ENCODE measurements at places on chromosomes 5 and 9.

DNA sequence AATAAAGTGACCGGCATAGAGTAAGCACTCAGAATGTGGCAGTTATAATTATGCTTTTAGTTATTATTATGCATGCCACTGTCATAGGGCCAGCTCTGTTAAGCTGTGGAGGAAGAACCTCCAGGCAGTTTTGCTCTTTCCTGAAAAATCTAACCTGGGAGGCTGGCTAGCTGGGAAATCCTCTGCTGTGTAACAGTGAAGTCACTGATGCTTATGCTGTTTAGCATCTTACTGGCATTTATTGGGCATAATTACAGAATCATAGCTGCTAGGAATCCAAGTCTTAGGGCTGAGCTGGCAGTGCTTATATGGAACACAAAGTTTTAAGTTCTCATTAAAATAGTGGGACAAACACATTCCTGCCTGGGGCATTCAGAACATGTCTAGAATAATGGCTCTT lies 5.5 kb upstream of the GSN start:
- DNase-seq, result no peak

DNA sequence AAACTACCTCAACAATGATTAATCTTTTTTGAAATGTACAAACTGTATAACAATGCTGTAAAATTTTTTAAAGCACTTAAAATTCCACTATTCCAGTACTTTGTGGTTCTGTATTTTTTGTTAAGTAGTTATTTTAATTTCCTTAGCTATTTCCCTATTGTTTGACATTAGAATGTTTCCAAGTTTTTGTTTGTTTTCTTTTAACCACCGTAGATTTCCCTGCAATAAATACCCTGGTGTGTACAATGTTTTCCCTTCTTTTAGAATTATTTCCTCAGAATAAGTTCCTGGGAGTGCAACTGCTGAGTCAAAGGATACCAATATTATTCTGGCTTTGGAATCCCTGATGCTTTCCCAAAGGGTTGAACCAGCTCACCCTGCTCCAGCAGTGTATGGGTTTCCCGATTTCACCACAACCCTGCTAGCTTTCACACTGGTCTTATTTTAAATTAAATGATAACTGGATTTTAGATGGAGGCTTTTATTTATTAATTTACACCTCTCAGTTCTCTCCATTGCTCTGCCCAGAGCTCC lies 20.6 kb upstream of the ANGPTL2 start:
- no peak for DNase-seq

DNA sequence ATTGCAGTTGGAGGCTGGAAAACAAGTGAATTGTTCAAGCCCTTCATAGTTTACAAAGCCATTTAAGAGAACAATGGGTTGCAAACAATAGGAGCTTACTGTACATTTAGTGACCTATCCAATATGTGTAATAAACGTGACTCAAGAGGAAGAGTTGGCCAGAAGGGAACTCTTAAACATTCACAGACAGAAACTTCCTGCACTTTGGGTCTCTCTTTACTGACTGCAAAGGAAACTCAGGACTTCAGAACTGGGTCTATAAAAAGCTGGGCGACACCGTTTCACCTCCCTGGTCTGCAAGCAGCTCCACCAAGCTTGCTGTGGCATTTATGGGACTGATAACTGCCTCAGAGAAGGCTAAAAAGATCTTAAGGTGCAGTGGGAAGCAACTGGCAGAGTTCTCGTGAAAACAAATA lies 48.7 kb upstream of the SPATA31D4 start:
- no peak for DNase-seq

- DNase-seq, result no peak
Observed at GRCh38 chr5:80064124-80064523, 29.0 kb downstream of the THBS4 start.

- DNase-seq, result no peak
Observed at GRCh38 chr5:77560677-77561263, 68.7 kb upstream of the WDR41 start.

GRCh38 chr5:78964889-78965288 lies 20.2 kb downstream of the ARSB start:
- no peak for DNase-seq

- no peak for DNase-seq
Observed at GRCh38 chr9:131885144-131885609, 145.3 kb upstream of the RAPGEF1 start.

DNA sequence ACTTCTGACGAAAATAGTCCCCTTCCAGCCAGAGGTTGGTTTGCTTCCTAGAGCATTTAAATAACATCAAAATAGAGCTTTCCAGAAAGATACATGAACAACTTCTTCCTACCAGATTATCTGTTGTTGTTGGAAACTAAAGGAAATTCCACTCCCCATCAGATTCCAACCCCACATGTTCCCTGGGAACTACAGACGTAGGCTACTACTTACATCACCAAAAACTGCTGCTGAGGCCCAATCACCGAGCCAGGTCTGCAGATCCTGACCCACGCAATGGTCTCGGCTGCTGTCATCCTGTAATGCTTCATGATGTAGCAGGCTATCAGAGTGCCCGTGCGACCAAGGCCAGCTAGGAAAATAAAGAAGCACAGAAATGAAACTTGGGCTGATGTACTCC lies 73.4 kb downstream of the HABP4 start:
- DNase-seq, result no peak

GRCh38 chr5:168780888-168781287 lies 201.7 kb upstream of the PANK3 start:
- DNase-seq, result no peak

- no peak for DNase-seq
Observed at GRCh38 chr9:137247135-137247915, 3.8 kb upstream of the STPG3 start.

DNA sequence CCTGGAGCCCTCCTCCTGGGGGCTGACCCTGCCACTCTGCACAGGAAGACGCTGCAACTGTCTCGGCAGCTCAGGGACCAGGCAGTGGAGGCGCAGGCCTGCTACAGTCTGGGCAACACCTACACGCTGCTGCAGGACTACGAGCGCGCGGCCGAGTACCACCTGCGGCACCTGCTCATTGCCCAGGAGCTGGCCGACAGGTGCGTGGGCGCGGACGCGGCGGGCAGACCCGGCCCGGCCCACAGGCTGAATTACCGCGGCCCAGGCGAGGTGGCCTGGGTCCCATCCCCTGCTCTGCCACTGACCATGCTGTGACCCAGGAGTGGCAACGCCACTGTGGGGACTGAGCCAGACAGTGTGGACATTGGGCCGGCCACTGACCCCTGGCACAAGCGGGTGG lies 11.2 kb downstream of the GPSM1 start:
- DNase-seq, result no peak

DNA sequence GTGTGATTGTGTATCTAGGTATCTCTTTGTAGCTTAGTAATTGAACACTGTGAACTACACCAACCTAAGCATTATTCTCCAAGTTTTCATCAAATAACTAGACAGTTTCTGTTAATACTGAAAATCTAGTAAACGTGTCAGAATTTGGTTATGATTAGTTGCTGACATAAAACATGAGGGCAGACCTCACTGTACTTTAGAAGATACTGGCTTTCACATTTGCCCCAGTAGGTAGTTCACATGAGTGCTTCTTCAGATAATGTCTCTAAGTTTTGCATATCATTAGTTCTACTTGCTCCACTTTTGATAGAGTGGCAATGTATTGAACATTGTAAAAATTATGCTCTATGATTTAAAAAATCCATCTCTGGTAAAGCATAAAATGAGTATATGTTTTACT lies 7.1 kb downstream of the CDKN2B start:
- no peak for DNase-seq

DNA sequence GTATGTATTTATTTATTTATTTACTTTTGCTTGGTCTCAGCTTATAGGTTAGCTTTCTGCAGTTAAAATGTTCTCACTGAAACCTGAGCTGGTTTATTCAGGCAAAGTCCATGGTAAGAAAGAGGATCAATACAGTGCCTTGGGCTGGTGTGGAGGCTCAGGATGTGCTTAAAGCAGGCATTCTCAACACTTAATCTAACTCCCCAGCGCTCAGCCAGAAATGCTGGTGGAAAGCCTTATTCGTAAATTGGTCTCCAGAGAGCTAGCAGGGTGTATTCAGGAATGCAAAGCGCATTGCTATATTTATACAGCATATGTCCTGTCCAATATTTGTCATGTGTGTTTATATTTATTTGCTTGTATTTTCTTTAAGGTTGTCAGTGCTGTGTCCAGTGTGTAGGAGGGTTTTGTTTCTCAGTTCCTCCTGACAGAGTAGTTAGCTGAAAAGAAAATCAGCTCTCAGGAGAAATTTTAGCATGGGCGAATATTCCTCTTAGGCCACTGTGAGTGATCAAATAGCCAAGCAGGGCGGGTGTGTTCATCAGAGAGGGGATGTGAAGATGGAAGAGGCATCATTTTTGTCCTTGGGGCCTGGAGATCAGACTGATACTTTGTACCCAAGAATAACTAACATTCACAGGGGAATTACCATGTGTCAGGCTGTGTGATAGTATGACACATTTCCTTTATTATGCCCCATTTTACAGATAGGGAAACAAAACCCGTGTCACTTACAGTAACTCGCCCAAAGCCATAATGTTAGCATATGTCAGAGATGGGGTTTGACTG lies 65.8 kb downstream of the DOCK2 start:
- no peak for DNase-seq

- no peak for DNase-seq
Observed at GRCh38 chr5:58912116-58912515, 329.2 kb downstream of the RAB3C start.

- DNase-seq, result no peak
Observed at GRCh38 chr9:123112015-123112975, 78.8 kb downstream of the GPR21 start.

DNA sequence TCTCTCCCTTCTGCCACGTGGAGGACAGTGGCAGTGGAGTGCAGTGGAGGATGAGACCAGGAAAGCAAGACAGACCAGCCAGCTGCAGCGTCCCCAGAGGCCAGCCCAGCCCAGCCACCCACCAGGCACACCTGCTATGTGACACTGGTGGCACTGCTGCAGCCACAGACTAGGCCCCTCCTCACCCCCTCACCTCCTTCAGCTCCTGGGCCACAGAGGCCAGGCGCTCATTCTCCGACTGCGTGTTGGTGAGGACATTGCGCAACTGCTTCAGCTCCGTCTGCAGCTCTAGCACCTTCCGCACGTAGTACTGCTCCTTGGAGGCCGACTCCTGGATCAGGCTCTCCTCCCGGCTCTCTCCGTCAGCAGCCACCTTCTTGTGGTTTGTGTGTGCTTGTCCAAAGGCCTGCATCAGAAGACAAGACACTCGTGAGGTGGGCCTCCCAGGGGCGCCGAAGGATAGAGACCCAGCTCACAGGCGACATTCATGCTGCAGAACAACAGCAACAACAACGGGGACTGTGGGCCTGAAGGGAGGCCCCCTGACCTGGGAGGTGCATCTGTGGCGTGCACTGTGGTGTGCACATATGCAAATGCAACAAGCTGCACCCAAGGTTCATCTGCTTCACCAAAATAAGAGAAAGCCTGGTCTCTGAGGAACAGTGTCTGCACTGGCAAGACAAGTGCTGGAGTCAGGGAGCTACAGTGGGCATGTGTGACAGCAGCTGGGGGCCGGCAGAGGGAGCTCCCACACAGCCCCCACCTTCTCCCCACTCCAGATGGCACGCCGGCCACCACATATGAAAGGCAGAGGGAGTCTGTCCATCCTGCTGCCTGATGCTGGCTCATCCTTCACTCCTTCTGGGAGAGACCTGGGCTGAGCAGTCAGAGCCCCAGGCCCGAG lies 35.5 kb downstream of the BICD2 start:
- DNase-seq, result no peak

DNA sequence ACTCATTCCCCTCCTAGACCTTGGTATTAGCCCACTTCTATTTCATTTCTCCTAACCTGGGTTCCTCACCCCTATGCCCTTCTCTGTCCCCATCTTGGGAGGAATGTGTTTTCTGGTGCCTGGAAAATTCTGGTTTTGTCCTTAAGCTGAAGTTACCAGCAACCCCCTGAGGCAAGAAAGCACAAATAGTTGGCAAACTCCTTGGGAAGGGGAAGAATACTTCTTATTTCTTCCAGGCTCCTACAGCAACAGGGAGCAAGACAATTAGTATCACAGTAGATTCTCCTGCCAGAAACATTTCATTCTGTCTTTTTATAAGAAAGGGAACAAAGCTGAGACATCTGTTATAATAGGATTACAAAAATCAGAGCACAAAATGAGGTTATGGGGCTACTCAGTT lies 142.5 kb downstream of the SNCAIP start:
- DNase-seq, result no peak

- DNase-seq, result no peak
Observed at GRCh38 chr9:1050125-1050895, at the start of gene DMRT2. Gene DMRT2, plus strand, starts transcription at chr9:1050357. Its CDS starts 1,257 bp downstream, at chr9:1051614.

DNA sequence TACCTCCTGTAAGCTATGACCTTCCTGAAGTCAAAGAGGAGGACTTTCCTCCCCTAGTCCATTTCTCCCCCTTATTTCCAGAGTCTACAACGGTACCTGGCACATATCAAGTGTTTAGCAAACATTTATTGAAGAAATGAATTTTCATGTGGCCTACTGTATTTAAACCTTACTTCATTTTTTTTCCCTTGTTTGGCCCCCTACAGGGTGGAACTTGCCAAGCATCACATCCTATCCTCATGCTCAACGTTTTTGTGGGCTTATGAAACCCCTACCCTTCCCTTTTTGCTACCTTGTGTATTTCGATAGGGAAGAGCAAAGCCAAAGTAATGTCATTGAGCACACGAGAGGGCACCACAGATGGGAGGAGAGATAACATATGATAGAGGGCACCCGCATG lies 1857.8 kb upstream of the WWC1 start:
- no peak for DNase-seq

DNA sequence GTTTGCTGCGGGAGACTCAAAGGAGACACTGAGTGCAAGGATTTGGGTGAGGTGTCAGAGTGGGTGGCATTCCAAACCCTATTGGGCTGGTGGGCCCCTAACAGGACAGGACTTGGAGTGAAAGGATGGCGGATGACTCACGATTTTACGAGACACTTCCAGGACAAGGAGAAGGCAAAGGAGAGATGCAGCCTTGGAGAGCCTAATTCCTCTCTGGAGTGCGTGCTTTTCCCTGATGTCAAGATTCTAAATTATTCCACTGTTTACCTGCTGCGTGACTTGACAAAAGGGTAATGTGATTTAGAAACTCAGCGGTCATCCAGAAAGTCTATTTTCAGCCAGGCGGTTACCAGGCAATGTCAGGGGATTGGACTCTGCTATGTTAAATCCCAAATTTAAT lies 41.6 kb upstream of the CD180 start:
- DNase-seq, result no peak

DNA sequence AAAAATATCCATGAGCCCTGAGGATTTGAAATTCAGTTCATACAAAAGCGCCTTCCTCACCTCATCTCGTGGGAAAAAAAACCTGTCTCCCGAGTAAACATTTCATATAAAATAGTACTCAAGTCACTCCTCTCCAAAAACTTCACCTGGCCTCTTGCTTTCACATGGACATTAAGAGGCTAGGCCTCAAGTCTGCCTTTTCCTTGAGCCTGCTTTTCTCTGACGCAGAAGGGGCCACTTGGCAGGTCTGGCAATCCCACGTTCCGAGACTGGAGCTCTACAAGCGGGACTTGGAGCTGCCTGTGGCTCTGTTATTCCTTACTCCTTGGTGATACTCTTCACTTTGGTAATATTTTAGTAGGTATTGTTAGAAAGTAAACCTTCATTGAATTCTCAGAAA lies 26.9 kb upstream of the CKS2 start:
- DNase-seq, result no peak

GRCh38 chr5:40665635-40666298 lies 13.9 kb upstream of the PTGER4 start:
- no peak for DNase-seq
